ENCODE measurements at places on chromosomes 11 and 22. TPM values are rescaled to one million over a fixed set of nuclear protein-coding genes. Genes with fewer than 3 reads are reported as not detected.

DNA sequence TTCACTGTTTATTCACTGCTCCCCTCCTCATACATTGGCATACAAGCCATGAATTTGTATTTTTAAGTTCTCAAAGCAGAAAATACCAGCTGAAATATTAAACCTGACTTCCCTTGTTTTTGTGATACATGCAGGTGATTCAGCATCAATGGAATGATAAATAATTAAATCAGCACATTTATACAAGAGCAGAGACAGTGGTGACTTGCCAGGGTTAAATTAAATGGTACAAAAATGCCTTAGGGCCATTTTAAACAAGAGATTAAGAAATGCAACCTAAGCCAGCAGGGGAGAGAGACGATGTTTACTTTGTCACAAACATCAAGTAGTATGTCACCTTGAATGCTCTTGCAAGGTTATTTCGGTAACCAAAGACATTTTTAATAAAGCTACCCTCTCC lies 95.9 kb upstream of the DDI1 start:
- no peak for DNase-seq

DNA sequence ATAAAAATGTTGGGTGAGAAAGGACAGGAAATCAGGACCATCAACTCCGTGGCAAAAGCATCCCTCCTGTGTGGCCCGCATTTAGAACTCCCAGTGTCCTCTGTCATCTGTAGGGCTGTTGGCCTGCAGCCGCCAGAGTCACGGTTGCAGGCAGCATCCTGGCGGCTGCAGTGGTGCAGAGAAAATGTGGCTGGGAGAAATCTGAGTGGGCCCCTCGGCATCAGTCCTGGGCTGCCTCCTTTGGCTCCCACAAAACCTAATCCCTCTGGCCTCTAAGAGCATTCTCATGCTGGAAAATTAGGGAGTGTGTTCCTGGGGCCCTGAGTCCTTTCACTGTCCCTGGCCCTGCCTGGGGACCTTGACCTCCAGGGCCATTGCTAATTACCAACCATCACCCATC lies 121.9 kb downstream of the WT1 start:
- DNase-seq, result no peak

DNA sequence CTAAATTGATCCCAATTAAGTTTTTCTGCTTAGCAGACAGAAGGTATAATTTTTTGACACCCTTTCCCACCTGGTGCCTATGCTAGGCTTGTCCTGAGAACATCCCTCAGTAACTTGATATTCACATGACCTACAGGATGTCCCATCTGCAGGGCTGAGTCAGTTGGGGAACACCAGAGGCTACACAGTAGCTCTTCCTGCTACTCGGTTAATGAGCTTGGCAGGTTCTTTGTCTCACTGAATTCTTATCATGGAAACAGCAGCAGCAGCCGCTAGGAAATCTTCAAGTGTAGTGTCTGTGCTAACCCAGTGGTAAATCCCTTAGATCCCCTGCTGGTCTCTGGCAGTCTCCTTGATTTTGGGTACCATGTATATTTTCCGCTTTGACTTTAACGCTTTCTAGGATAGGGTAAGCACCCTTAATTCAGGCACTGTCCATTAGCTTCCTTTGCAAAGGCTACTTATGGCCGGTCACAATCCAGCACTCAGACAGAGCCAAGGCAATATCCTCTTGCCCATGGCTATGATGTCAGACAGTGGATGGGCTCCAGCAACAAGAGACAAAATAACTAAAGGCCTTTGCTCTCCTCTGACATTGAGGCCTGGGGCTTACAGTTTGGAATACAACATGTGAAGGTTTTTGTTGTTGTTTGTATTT lies 8.5 kb downstream of the MRPL16 start:
- DNase-seq, result peak; percentile 29

GRCh38 chr11:65314501-65315203 lies at the start of gene CDC42EP2:
CDC42EP2 (plus strand) TSS chr11:65314866; CDS start chr11:65320899, 6,033 bp downstream.
- DNase-seq, result peak; percentile 81

PTPRCAP gene
- total RNA-seq, result 0.38 TPM

GRCh38 chr11:133966172-133966651 lies 9.4 kb upstream of the IGSF9B start:
- DNase-seq, result no peak

GRCh38 chr22:49117486-49117885 lies 710.2 kb downstream of the BRD1 start:
- DNase-seq, result no peak

CCDC82 gene
- total RNA-seq, result 17.6 TPM

DNA sequence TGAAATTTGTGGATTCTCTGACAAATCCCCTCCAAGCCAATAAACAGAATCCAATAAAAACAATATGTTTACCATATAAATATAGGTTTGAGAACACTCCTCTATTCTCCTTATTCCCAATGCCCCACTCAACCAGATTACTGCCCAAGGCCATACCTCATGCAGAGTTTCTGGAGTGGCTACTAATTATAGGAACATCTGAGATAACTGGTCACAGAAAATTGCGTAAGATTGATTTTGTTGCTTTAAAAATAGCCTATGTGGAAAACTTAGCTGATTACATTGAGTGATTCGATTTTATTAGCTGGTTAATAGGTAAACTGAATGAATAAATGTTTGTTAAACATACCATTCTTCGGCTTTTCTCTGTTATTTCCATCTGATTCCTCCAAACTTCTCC lies 48.0 kb downstream of the ME3 start:
- DNase-seq, result no peak

TRIM48 gene
- not detected for total RNA-seq

GRCh38 chr22:30614879-30615278 lies 7.9 kb downstream of the TCN2 start:
- DNase-seq, result no peak

GVQW3 gene
- total RNA-seq, result 0.51 TPM

- DNase-seq, result no peak
These were observed 329.7 kb downstream of the CTTN start for GRCh38 chr11:70727899-70728620.

NELL1 gene
- not detected for total RNA-seq

ASRGL1 gene
- total RNA-seq, result not detected

PLXNB2 gene
- 148 TPM for total RNA-seq

- DNase-seq, result no peak
These were observed at the start of gene CYTH4 for GRCh38 chr22:37282385-37282677. CYTH4 (plus strand) TSS chr22:37282508; CDS start chr22:37282570, 62 bp downstream.

CDON gene
- 22.6 TPM for total RNA-seq

DNA sequence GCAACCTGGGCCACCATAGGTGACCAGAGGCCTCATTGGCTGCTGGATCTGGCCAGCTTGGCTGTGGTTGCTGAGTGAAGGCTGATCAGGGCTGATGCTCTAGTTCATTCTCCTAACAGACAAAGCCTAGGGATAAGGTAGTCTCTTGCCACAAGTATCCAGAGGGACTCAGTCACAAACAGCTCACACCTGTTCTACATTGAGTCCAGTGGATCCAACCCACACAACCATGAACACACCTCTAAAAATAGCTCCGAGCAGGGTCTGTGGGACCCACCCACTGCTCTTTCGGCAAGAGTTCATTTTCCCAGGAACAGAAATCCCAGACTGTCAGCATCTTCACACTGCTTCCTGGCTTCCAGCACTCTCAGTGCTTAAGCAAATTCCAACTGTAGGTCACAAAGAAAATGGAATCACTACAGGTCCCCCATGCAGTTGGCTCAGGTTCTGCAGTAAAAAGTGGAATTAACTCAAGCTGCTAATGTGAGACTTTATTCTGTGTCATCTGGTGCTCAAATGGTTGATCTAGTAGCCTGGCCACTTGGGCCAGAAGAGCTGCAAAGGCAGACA lies 67.3 kb downstream of the PPFIBP2 start:
- DNase-seq, result no peak

GRCh38 chr11:111745719-111746504 lies 20.3 kb downstream of the PPP2R1B start:
- peak; percentile 42 for DNase-seq

CRYBB3 gene
- total RNA-seq, result not detected

Data from LHCN-M2 (cell line).